A549 treated with RU486 at 1 μM for 4 hours (cell line): ENCODE measurements at places on chromosomes 16 and 17. TPM values are rescaled to one million over a fixed set of nuclear protein-coding genes. Genes with fewer than 3 reads are reported as not detected.

Gene SPATA32
- 0.09 to 0.31 TPM (median 0.13 TPM) in 5 replicates for total RNA-seq

Gene HSPB9
- not detected in 5 replicates for total RNA-seq

Gene KRT39
- total RNA-seq: not detected in 5 replicates

Gene TTYH2
- total RNA-seq: 1.5 to 2.0 TPM (median 1.9 TPM) in 5 replicates

Gene MPP2
- total RNA-seq: 1.4 to 2.0 TPM (median 1.7 TPM) in 5 replicates

Gene TMIGD1
- not detected in 5 replicates for total RNA-seq

Gene MYL11
- total RNA-seq: 0.69 to 1.1 TPM in 2 of 5 replicates, not detected in the others

Gene KIF19
- total RNA-seq: 0.03 TPM in 1 of 5 replicates, not detected in the others
